Esophagus muscularis mucosa (tissue), 4 donors: ENCODE measurements at places on chromosomes 13 and 19. TPM values are rescaled to one million over a fixed set of nuclear protein-coding genes. Genes with fewer than 3 reads are reported as not detected.
A peak's percentile ranks its signal among the peaks of the same experiment; 100 is the strongest.

GRCh38 chr13:75666646-75667351 lies 30.7 kb downstream of the LMO7 start:
- DNase-seq, result no peak

Gene KIR2DL4
- not detected for total RNA-seq

DNA sequence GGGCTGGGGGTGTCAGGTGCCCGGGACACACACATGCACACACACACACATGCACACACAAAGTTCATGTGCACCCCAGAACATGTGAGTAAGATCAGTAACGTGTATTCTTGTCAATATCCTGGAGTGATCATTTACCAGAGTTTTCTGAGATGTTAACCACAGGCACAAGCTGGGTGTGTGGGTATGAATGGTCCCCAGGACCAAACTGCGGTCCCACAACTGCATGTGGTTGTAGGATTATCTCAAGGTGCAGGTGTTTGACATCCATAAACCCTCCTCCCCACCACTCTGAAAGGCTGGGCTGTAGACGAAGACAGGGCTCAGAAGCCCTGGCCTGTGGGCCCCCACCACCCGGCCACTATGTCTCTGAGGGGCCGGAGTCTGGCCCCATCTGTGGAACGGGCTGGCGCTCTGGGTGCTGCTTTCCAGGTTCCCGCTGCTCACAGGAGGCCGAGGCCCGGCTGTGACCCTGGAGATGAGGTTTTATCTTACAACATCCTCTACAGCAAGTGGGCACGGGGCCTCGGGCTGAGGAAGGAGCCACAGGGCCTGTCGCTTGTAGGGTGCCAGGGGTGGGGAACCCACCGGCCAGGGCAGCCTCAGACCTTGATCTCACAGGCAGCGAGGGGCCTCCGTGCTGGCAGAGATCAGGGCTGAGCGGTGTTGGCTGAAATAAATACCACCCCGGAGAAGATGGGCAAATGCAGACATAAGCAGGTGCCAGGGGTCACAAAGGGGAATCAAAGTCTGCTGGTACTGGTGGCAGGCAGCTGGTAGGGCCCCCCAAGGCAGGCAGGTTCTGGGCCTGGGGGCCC lies 4.3 kb downstream of the F2RL3 start:
- DNase-seq, result no peak

DNA sequence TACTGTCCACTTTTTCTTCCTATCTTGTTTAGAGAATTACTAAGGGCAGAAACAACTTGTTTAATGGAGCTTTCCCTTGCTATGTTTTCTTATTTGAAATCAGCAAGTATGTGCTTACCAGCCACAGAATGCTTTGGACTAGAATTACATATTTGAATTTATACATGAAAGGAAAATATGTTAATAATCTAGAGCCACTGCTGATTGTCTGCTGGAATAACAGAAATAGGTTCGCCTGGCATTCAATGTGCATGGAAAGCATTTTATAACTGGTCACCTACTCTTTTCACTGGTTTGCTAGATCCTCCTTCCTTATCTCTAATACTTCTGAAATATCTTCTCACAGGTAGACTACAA lies 8.0 kb downstream of the EFNB2 start:
- DNase-seq, result no peak

Gene KLHL26
- total RNA-seq, result 17.6 TPM

Gene RAP2A
- 27.8 TPM for total RNA-seq

DNA sequence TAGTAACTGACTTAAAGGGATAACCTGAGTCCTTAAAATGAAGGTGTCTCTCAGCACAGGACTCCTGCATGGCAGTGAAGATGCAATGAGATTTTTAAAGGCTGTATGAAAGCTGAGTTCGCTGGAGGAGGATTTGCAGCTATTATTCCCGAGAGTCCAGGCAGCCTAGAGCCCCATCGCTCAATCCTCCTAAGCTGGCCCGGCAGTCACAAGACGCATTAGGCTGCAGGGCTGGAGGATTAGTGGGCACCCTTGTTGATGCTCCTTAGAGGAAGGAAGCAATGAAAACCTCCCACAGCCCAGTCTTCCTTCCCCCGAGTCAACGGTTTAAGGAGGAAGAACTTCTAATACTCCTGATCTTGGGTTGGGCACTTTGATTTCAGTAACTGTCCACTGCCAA lies 239.5 kb downstream of the EFNB2 start:
- DNase-seq, result no peak

DNA sequence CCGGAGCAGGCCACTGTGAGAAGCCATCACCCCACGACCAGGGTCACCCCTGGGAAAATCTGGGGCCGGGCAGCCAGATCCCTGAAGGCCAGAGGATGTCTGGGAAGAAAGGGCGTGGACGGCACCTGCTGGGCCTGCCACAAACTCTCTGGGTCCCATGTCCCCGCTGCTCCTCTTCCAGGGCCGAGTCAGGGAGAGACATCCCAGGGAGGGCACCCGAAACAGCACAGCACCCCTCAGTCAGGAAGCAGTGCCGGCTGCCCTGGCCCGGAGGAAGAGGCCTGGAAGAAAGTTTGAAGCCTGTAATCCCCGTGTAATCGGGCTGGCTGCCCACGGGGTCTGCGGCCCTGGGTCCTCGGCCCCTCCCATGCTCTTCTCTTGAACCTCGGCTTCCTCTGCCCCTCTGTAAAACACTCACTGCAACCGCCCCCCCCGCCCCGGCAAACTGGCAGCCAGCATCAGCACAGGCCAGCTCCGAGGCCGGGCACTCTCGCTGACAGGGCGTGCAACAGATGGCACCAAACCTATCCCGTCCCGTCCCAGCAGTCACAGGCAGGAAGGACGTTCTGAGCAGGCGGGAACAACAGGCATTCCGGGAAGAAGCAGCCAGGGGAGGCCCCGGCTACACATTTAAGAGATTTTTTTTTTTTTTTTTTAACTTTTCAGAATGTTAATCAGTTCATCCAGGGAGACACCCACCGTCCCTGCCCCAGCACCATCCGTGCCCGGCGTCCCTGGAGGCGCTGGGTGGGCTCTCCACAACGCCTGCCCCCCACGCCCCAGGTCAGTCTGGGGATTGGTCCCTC lies 1.5 kb downstream of the SBNO2 start:
- DNase-seq, result no peak

- no peak for DNase-seq
Observed at GRCh38 chr19:30444253-30444671, 72.1 kb downstream of the ZNF536 start.

GRCh38 chr13:31790992-31791391 lies 51.7 kb downstream of the RXFP2 start:
- DNase-seq, result no peak

- peak; percentile 79 for DNase-seq
Observed at GRCh38 chr13:43266936-43267615, 243.7 kb downstream of the DNAJC15 start.

Gene DAND5
- total RNA-seq, result 0.29 TPM

GRCh38 chr19:49551531-49551930 lies 23.7 kb downstream of the RCN3 start:
- DNase-seq, result no peak

Gene GAPDHS
- not detected for total RNA-seq

Gene WDR87
- total RNA-seq, result not detected

Gene IFI30
- total RNA-seq, result 22.4 TPM

Gene ATP5F1D
- 99.3 TPM for total RNA-seq

- no peak for DNase-seq
Observed at GRCh38 chr19:374183-374885, 29.7 kb upstream of the MIER2 start.

DNA sequence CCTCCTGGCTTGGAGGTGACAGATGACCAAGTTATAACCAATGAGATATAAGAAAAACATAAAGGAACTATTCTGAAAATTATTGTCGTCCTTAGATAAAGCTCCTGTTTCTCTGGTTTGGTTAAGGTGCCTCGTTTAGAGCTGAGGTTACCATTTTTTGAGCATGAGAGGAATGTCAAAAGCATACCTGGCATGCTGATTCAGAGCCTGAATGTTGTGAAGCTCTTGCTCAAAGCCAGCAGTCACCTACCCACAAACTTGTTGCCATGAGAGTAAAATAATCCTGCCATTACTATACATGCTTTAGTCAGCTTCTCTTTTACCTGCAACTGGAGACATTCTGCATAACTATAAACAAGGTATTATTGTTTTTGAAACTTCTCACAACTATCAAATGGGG lies 1116.2 kb downstream of the DIAPH3 start:
- DNase-seq, result no peak

Gene CNMD
- not detected for total RNA-seq

GRCh38 chr13:84121456-84121855 lies 239.2 kb upstream of the SLITRK1 start:
- DNase-seq, result no peak
